ENCODE measurements at places on chromosomes 2 and 18.

- DNase-seq, result no peak
Observed at GRCh38 chr2:112129060-112129459, 9.1 kb upstream of the FBLN7 start.

GRCh38 chr2:190533968-190534309 lies 583 bp downstream of the NEMP2 start:
- DNase-seq, result no peak

- no peak for DNase-seq
Observed at GRCh38 chr2:174688079-174688478, 76.2 kb downstream of the CHRNA1 start.

DNA sequence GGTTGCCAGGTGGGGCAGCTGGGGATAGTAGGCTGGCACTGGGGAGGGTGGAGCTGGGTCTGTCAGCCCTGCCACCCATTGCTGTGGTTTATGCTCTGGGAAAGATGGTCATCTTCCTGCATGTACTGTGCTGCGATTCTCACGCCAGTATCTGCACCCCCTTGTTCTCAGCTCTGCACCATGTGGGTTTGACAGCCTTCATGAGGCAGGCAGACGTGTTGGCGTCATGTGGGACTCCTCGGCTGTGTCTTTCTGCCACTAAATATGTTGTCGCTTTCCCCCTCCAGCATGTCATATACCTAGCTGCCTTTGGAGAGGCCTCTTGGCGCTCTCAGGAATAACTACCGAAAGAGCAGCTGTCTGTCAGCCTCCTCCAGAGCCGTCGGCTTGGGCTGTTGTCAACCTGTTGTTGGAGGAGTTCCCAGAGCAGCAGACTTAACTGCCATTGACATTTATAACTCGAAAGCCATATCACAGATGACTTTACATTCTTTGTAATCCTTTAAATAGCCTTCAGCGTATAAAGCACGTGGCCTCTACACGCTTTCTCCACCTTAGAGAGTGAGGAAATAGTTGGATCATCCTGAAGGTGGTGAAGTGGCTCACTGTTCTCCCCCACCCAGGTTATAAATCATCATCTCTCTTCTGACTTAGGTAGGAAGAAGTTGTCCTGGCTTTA lies 80.4 kb upstream of the MGAT5 start:
- DNase-seq, result no peak

DNA sequence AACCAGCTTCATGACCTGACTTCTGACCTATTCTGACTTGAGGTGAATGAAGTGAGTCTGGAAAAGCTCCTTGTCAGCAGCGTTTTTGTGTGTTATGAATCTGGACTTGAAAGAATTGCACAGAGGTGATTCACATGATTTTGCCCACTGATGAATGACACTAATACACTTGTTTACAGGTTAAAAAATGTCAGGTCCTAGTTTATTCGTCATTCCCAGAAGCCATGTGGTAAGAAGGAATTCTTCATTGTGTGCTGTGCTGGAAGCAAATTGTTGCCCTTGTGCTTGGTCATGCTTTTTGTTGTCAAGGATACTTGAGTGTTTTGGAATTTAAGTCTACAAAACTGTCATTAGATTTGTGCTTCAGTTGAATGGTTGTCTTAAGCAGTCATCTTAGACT lies 15.5 kb downstream of the SEC11C start:
- no peak for DNase-seq

GRCh38 chr2:202017940-202018339 lies 15.7 kb upstream of the FZD7 start:
- DNase-seq, result no peak

DNA sequence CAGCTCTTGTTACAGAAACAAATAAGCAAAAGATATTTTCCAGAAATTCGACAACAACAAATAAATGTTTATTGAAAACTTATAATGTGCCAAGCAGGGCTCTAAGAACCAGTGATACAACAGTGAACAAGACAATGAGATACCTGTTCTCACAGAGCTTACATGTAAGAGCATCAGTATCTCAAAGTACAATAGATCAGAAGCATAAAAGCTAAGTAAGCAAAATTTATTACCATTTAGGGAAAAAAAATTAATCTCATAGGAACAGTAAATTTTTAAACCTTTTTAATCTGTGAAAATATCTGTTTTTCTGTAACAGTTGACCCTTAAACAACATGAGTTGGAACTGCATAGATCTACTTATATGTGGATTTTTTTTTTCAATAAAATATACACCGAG lies 20.9 kb downstream of the ROCK1 start:
- DNase-seq, result no peak

- no peak for DNase-seq
Observed at GRCh38 chr2:191363267-191363666, 118.1 kb downstream of the MYO1B start.

- DNase-seq, result no peak
Observed at GRCh38 chr2:226413498-226414130, 386.0 kb downstream of the IRS1 start.

- no peak for DNase-seq
Observed at GRCh38 chr18:32438173-32438572, 32.5 kb downstream of the GAREM1 start.

- no peak for DNase-seq
Observed at GRCh38 chr2:71905205-71905604, 242.5 kb downstream of the CYP26B1 start.

DNA sequence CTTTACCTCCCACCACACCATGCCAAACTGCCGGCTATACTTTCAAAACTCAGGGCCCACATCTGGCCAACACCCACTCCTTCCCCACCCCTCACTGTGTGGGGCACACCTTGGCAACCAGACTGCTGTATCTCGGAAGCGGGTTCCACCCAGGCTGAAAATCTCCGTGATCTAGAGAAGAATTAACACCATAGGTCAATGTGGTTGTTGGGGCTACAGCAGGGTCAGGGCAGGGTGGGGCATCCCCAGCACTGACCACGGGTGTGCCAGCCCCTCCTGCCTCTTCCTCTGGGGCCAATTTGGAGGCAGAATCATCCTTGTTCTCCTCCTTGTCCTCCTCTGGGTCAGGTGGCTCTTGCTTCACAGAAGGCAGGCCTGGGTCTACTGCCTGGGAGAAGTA lies 6.3 kb upstream of the CFAP53 start:
- no peak for DNase-seq

DNA sequence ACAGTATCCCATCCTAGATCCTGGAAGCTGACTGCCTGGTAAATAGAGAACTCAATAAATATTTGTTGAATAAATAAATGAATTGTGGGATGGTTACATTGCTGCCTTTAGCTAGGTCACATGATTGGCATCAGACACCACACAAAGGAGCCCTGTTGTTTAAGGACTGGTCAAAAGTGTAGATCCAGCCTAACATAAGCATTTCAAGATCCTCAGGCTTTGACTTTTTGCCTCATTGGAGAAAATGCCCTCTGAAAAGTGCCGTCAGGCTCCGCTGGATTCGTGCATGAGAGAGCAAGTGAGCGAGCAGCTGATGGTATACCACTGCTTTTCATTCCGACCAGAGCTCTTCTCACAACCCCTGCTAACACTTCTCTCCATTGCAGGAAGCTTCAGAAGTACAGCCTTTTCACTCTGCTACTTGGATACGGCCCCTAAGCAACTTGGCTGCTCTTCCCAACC lies 1.3 kb upstream of the ZNF24 start:
- no peak for DNase-seq

All from D721Med (cell line).